Stimulated activated CD8-positive, alpha-beta memory T cell treated with anti-CD3 and anti-CD28 coated beads, Interleukin-15, amount 100 ng/mL, for 48 hours (primary cell): ENCODE measurements at places on chromosomes 2 and 18.

DNA sequence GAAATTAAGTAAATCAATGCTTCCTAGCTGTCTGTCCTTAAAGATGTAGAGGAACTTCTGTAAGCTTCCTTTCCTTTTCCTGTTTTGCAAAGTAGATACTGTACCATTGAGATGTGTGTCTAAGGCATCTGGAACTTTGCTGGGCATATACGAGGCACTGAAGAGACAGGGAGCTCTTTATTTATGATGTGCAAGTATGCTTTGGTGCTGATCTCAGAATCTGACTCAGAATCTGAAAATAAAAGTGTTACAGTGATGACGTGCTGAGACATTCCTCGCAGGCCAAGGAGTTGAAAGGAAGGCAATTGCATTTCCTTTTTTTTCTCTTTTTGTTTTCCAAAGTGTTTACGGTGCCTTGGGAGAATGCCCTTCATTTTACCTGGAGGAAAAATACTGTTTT lies 230.9 kb upstream of the RGPD4 start:
- DNase-seq, result no peak

- no peak for DNase-seq
Observed at GRCh38 chr2:98664323-98664722, 55.9 kb downstream of the UNC50 start.

DNA sequence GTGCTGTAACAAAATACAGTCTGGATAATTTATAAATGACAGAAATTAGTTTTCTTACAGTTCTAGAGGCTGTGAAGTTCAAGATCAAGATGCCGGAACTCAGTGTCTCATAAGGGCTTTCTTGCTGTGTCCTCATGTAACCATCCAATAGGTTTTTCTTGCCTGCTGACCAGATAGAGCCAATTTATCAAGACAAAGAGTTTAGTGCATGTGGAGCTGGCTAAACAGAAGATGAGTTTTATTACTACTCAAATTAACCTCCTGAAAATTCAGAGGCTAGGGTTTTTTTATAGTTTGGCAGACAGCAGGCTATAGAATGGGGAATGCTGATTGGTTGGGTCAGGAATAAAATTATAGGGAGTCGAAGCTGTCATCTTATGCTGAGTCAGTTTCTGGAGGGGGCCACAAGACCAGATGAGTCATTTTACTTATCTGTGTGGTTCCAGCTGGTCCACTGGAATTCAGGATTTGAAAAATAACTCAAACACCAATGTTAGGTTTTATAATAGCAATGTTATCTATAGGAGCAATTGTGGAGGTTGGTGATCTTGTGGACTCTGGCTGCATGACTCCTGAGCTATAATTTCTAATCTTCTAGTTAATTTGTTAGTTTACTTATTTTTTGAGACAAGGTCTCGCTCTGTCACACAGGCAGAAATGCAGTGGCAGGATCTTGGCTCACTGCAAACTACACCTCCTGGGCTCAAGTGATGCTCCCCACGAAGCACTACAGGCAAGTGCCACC lies 3.2 kb upstream of the PDK1 start:
- no peak for DNase-seq

DNA sequence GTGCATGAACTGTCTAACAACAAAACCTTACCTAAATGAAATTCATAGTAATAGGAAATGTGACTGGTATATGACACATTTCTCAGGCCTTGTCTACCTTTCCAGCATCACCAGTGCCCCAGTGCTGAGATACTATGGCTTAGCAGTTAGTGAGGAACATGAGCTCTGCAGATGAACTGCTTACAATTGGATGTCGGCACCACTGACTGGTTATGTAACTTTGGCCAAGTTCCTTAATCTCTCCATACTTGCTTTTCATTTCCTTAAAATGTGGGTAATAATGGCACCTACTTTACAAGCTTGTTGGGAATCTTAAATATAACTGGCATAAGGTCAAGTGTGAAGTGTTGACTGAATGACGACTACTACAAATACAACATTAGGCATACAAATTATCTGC lies 136.3 kb downstream of the OLA1 start:
- no peak for DNase-seq

DNA sequence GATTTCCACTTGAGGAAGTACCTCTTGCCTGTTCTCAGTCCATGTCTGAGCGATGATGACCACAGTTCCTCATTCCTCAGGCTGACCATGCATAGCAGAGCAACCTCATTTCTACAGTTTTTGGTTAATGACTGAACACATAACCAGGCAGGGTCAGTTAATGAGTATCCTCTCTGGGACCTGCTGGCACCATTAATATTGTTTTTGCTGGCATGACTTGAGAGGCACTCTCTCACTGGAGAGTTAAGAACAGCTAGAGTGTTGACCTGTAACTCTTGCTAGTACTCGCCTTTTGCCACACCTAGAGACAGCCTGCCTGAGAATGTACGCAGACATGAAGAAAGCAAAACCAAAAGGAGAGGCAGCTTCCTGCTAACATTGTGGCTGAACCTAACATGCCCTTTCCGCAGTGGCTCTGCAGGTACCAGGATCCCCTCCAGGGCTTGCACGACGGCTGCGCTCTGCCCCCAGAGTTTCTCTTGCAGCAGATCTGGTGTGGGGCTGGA lies 23.9 kb downstream of the PECR start:
- peak; percentile 41 for DNase-seq

DNA sequence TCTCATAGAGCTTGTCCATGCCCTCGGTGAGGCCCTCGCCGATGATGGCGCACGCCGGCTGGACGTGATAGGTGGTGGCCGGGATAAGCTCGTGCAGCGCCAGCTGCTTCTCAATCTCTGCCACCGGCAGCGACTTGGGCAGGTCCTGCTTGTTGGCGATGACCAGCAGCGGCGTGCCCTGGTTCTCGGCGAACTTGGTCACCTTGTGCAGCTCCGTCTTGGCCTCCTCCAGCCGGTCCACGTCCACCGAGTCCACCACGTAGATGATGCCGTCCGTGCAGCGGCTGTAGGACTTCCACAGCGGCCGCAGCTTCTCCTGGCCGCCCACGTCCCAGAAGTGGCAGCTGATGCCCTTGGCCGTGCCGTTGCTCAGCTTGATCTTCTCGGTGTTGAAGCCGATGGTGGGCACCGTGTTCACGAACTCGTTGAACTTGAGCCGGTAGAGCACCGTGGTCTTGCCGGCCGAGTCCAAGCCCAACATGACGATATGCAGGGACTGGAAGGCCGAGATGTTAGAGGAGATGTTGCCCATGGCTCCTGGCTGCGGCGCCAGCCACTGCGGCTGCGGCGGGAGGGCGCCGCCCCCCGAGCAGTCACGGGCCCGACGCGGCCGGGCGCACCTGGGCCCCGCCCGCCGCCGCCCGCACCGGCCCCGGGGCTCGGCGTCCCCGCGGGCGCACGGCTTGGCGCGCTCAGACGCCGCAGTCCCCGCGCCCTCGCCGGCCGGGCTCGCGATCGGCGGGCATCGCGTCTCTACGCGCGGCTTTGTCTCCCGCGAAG lies 636 bp downstream of the ARL4C start:
- DNase-seq, result no peak

DNA sequence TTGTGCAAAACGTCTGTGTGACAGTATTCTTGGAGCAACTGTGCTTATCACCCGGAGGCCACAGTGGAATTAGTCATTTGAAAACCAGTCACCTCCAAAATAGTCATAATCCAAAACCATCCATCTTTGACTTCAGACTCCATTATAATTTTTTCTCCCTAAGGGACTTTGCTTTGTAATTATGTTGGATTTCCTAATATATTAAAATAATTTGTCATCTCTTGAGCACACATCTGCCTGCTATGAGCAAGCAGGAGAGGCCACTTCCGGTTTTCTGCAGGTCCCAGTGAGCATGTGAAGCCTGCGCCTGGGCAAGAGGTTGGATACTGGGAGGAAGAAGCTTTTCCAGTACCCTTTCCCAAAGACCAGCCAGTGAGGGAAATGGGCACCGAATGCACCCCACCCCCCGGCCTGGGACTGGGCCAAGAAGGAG lies 57.7 kb downstream of the ODC1 start:
- no peak for DNase-seq

- peak; percentile 11 for DNase-seq
Observed at GRCh38 chr2:69830045-69830905, 815 bp downstream of the GMCL1 start.

DNA sequence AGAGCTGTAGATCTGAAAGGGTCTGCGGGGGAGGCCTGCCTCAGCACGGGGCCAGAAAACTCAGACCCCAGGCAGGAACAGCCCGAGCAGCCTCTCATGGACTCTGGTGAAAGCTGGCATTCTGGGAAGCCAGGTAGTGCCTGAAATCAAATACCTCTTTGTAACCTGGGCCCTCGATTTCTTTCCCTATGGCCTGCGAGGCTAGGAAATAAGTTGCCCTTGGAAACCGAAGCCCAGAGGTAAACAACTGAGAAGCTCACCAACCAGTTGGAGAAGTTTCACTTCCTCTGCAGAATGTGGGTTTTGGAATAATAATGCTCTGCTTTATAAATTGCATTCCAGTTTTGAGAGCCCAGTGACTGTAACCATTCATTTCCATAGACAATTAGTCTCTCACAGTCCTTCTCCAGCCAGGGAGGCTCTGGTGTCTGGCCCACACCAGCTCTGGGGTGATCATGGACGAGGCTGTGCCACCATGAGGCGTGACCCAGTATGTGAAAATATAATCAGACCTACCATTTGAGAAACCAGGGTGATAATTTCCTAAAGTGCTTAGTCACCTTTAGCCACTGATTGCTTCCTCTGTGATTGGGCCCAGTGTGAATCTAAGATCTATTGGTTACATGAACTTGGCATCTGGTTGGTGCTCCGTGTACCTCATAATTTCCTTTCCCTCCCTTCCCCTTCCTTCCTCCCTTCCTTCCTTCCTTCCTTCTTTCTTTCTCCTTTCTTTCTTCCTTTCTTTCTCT lies 133.1 kb upstream of the PELI1 start:
- no peak for DNase-seq

- no peak for DNase-seq
Observed at GRCh38 chr2:56077359-56077915, 106.4 kb upstream of the CCDC85A start.

- no peak for DNase-seq
Observed at GRCh38 chr2:46866770-46867246, 48.8 kb downstream of the MCFD2 start.

DNA sequence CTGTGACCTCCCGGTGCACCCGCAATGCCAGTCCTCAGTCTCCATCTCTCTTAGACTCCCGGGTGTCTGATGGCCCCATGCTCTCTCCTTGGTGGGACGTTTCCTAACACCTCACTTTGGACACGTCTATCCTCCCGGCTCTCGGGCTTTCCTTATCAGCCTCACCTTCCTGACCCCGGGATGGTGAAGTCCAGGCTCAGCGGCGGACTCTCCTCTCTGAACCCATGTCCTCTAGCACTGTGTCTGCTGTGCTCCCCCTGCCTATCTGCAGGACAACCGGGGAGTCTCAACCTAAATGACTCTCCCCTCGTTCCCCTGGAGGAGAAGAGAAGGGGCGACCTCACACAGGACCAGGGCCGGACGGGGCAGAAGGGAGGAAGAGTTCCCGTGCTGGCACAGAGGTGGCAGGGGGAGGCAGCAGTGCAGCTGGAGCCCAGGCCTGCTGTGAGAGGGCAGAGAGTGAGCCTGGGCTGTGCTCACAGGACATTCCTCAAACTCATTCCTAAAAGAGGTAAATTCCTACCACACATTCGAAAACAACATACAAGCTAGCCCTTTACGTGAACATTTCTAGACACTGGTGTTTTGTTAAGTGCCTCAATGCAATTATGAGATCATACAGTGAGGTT lies 41.9 kb downstream of the MBP start:
- DNase-seq, result no peak

GRCh38 chr18:48310999-48311398 lies 98.2 kb downstream of the ZBTB7C start:
- DNase-seq, result no peak

DNA sequence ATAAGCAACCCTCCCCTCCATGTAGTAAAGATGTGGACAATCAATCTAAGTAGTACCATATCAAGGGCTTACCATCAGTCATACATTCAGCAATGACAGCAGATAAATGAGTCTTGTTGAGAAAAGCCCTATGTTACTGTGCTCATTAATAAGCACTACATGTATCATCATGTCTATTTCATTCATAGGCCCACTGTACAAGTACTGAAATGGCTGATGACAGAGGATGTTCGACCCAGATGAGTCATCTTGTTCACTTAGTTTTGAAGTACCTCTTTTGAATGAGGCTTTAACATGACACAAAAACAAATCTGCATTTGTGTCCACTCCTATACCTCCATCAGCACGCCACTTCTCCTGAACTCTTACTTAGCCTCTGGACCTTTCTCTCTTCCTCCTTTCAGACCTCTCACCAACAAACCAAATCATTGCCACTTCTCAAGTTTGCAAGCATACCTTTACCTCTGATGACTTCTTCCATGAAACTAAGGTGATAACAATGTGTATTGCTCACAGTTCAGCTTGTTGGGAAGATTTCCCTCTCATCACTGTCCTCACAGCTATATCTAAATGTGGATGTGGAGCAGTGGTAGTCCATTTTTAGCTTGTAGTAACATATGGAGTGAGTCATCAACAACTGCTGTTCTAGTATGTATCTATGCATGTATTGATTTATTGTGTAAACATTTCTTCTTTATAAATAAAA lies 921.0 kb upstream of the SLC39A10 start:
- no peak for DNase-seq

DNA sequence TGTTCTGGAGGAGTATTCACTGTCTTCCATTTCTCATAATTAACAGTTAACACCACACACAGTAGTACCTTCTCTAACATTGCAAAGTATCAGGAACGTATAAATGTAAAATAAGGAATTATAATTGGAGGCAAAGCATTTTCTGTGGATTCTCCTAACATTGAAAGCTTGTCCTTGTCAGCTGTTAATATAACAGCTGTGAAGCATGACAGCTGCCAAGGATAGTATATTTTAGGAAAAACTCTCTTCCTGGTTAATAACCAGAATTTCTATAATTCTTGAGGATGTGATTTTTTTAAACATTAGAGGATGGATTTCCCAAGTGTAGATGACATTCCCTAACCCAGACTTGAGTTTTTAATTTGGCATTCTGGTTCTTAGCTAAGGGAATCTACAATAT lies 110.3 kb downstream of the EPC2 start:
- no peak for DNase-seq

DNA sequence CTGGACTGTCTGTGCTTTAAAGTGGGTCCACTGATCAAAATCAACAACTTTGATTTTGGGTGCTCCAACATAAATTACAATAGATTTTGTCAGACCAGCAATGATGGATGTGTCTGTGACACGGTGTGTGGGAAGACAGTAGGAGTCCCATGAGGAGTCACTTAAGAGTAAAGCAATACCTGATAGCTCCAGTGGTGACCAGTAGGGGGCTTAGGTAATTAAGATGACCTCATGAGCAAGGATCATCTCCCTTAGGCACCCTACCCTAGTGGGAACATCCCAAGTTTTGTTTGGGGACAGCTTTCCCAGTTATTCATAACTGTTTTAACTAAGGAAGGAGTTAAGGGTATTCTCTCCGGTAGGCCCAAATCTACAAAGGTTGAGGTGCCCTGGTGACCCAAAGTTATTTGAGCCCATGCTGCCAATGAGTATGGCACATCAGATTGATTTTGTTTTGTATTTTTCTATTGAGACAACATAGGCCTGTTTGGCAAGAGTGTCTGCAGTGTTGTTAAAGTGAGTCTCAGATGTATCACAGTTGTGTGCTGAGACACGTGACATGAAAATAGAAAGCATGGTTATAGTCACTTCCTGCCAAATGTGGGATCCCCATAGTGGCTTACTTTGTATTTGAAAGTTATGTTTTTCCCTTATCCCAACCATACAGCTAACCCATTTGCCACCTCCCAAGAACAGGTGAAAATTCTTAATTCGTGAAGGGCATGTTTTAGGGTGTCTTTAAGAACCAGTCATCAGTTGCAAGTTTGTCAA lies 1337.6 kb upstream of the SLC39A10 start:
- no peak for DNase-seq
